ENCODE measurements at places on chromosomes 12 and 14. TPM values are rescaled to one million over a fixed set of nuclear protein-coding genes. Genes with fewer than 3 reads are reported as not detected.

The SLC25A47 gene
- 1.4 TPM for total RNA-seq

The TDRD9 gene
- 1.7 TPM for total RNA-seq

DNA sequence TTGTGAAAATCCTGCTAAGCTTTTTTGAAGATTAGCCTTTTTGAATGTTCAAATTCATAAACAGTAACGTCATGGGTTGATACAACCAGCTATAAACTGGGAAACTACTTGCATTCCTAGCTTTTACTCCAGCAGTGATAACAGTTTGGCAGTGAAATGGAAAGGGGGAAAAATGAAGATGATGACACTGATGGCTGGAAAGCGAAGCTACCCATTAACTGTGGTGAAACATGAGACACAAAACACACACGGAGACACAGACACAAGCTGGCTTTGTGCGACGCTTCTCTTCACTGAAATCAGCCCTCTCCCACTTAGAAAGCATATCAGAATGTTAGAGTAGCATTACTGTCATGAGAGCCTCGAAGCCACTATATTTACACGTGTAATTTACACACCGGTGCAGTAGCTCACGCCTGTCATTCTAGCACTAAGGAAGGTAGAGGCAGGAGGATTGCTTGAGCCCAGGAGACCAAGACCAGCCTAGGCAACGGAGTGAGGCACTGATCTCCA is 15.7 kb downstream of the VPS37B start:
- DNase-seq: no peak

DNA sequence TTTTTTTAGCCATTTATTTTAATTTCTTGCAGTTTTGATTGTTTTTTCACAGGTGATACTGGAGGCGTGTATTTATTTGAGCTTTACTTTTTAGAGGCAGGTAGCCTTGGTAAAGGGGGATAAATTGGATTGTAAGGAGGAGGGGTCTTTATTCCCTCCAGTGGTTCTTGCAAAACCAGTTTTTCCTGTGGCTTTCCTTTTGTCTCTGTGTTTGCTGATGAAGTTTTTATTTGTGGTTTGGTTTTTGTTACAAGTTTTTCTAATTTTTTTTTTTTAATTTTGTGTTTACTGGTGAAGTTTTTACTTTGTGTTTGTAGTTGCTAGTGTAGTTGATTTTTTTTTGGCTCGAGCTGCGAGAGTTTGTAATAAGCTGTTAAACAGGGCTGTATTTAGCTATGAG is 278.5 kb downstream of the PRKD1 start:
- no peak for DNase-seq

- no peak for DNase-seq
These were observed 7.5 kb downstream of the CAMKK2 start for GRCh38 chr12:121288986-121289385.

Data from suprapubic skin (tissue), 4 donors.